ENCODE measurements at places on chromosomes 7 and 10.

- DNase-seq: no peak
Measured at GRCh38 chr10:78433766-78434535, 400.3 kb downstream of the RPS24 start.

GRCh38 chr10:33027088-33027487 is 69.1 kb upstream of the ITGB1 start:
- no peak for DNase-seq

- no peak for DNase-seq
Measured at GRCh38 chr7:114979388-114979787, 57.5 kb downstream of the MDFIC start.

DNA sequence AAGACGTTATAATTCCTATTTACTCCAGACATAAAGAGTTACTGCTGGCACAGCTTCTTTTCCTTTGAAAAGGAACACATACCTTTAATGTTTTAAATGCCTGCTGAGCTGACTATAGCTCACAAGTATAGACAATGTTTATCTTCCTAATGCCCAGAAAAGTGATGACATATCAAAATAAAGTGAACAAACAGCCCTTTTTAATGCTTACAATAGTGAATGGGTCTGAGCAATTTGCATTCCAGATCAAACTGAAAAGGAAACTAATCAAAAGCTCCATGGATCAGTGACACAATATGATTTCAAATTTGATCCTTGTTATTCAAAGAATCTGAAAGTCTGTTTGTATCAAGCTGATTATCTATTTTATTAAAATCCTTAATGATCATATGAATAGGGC is 233.6 kb upstream of the SEMA3E start:
- DNase-seq: no peak

- no peak for DNase-seq
Measured at GRCh38 chr7:26044320-26044719, 107.7 kb upstream of the NFE2L3 start.

DNA sequence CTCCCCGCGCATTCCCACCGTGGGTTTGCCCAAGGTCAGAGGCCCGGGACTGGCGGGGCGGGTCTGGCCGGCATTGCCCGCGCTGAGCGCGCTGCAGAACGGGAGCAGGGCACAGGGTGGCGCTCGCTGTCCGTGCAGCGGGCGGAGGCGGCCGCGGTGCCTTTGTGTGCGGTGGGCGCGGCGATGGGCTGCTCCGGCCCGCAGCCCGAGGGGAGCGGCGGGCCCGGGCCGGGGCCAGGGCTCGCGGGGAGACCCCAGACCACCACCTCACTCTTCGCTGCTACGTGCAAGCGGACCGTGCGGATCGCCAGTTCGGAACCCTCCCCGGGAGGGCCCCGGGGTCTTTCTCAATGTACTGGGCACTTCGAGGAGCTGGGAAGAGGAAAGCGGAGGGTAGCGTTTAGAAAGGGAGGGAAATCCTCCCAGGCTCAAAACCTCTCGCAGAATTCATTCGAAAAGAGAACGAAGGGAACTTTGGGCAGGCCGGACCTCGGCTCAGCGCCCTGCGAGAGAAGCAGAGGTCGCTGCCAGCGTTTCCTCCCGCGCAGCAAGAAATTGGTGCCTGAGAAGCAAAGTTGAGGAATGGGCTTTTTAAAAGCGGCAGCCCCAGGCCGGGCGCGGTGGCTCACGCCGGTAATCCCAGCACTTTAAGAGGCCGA is 8.5 kb downstream of the SP8 start:
- DNase-seq: no peak

- DNase-seq: no peak
Measured at GRCh38 chr10:119933179-119933578, 40.6 kb downstream of the SEC23IP start.

GRCh38 chr10:101961591-101962498 is 94.1 kb downstream of the ARMH3 start:
- DNase-seq: no peak

DNA sequence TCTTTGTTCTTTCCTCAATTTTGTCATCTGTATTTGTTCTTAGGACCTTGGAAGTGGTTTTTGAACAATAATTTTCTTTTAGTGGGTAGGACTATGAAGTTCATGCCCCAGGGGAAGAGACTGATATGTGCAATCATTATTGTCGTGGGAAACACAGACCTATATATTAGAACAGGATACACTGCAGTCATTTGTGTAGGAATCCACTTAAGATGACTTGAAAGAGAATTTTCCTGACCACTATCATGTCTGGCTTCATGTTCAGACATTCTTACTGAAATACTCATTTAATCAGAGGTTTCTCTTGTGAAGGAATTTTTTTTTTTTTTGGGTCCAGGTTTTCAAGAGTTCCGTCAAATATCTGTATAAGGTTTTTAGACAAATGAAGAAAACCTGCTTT is 163.6 kb downstream of the SUGCT start:
- DNase-seq: no peak

GRCh38 chr7:134619627-134620331 is 26.9 kb upstream of the BPGM start:
- no peak for DNase-seq

DNA sequence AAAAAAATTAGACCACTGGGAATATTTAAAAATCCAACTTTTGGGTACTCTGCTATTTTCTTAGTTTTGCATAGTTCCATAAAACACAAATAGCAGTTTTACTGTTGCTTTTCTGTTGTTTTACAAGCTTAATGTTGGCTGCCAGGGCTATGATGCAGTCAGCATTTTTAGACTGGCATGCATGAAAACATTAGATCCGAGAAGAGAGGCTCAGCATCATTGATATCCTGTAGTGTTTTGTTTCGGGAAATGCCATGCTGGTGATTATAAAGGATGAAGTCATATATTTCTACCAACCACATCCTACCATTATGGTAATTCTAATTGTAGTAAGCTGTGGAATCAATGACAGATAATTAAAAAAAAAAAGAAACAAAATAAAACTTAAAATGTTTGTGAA is 104.6 kb downstream of the MBL2 start:
- DNase-seq: no peak

DNA sequence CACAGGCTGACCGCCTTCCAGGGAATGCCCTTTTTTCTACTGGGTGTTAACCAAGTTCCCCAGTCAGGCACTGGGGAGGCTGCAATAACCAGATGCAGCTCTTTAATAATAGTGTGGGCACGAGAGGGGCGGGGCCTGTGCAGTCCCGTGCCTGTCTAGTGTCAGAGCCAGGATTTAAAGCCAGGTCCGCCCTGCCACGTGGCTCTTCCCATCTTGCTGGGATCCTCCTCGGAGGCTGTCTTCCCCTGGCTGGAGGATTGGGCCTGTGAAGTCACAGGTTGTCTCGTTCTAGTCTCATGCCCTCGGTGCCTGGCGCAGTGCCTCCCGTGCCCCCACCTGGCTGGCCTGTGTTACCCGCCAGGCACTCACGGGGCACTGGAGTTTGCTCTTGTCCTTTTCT is 25.2 kb downstream of the TMEM120A start:
- DNase-seq: no peak

- DNase-seq: no peak
Measured at GRCh38 chr10:61902445-61903220, 1.1 kb downstream of the ARID5B start.

DNA sequence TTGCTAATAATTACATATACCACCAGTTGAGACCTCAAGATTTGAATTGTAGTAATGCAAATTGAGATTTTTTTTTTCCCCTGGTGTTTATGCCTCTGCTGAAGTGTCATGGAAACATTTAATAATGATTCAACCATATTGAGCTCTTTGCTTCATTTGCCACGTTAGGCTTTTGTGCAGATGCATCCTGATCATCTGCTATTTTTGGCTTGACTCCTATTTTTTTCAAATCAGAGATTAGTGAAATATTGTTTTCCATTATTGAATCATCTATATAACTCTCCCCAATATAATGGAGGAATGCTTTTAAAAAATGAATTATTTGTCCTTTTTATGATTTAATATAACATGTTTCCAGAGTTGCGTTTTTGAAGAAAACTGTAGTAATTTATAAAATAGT is 115.1 kb downstream of the SRI start:
- DNase-seq: no peak
